ENCODE measurements at places on chromosomes 5 and 9. TPM values are rescaled to one million over a fixed set of nuclear protein-coding genes. Genes with fewer than 3 reads are reported as not detected.
A peak's percentile ranks its signal among the peaks of the same experiment; 100 is the strongest.

DNA sequence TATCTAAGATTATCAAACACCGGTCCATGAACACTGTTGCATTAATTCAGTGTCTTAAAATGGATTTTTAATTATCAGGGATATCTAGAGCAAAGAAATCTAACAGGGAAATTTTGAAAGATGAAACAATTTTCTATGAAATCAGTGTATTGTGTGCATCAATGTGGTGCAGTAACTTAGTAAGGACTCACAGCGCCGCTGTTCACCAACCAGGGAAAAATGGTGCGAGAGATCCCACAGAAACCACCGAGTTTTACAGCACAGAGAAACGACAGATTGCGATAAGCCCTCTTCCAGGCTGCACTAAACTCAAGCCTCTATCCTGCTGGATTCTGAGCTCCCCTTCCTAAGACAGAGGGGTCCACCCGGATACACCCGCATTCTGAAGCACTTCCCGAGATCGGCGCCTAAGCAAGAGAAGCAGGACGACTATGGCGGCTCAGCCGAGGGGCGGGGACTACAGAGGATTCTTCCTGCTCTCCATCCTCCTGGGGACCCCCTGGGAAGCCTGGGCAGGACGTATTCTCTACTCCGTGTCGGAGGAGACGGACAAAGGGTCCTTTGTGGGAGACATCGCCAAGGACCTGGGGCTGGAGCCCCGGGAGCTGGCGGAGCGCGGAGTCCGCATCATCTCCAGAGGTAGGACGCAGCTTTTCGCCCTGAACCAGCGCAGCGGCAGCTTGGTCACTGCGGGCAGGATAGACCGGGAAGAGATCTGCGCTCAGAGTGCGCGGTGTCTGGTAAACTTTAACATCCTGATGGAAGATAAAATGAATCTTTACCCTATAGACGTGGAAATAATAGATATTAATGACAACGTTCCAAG lies at the start of gene PCDHGA7:
Gene PCDHGA7, plus strand, starts transcription at position 274 of the 826 bp plus-strand sequence. Its CDS starts 158 bp downstream, at position 432.
- H3K27me3 ChIP-seq: peaks cover 70% of the 10 kb centered on the region
- no peaks in the 10 kb centered on the region for H3K36me3 ChIP-seq
- H3K4me3 ChIP-seq: no peak within 1 kb of the TSS

FOXD4L6 gene
- total RNA-seq: not detected

DNA sequence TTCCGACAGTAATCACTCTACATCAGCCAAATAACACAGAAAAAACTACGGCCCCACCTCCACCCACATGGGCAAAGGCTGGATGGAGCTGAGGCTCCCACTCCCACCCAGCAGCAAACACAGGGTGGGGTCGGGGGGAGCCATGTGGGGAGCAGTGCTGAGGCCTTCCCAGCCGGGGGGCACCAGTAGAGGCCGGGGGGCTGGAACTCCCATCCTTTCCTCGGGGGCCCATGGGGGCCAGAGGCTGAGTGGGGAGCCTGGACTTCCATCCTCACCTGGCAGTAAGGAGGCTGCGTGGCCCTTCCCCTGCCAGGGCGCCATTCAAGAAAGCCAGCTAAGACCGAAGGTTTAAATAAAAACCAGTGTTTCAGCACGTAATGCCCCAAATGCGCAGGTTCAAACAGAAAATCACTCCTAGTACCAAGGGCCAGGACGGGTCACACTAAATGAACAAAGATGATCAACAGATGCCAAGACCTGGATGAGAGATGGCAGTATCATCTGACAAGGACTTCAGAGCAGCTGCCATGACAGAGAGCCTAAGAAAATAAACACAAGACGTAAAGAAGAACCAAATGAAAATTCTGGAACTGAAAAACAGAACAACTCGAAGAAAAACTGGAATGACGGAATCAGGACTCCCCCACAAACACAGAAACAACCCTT lies 9.4 kb downstream of the CCDC127 start:
- peaks cover under 1% of the 10 kb centered on the region for H3K36me3 ChIP-seq
- peaks cover 19% of the 10 kb centered on the region for H3K4me1 ChIP-seq
- no peak overlapping the region for H3K27ac ChIP-seq
- no peak for DNase-seq
- H3K4me3 ChIP-seq: no peak overlapping the region

ADAMTS6 gene
- 43.3 TPM for total RNA-seq

SLC45A2 gene
- not detected for total RNA-seq

ENTPD2 gene
- 3.5 TPM for total RNA-seq

C1QTNF3 gene
- 3.6 TPM for total RNA-seq

- H3K36me3 ChIP-seq: no peaks in the 10 kb centered on the region
- no peak overlapping the region for H3K27ac ChIP-seq
- no peaks in the 10 kb centered on the region for H3K27me3 ChIP-seq
- no peak for DNase-seq
- H3K4me1 ChIP-seq: no peaks in the 10 kb centered on the region
These were observed 113.5 kb downstream of the RORB start for GRCh38 chr9:74610523-74611061.

GFI1B gene
- total RNA-seq: not detected

DNA sequence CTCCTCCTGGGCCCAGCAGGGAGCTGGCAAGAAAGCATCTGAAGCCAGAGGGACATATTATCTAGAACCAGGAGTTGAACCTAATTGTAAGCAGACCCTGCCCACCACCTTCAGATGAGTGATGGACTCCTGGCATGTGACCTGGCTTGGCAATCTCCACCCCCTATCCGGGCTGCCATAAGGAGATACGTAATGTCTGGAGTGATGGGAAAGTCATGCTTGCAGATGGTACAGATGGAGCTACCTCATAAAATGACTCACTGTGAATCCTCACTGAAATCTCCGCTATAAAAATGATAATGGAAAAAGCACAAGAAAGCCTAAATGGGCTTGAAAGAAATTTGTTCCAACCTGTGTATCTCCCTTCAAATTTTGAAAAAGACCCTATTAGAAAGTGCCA lies 157.5 kb downstream of the DMRT2 start:
- H3K27ac ChIP-seq: no peak overlapping the region
- no peak for DNase-seq
- no peaks in the 10 kb centered on the region for H3K4me1 ChIP-seq
- no peak overlapping the region for H3K4me3 ChIP-seq
- H3K36me3 ChIP-seq: no peaks in the 10 kb centered on the region

RAI14 gene
- 20.5 TPM for total RNA-seq

DNA sequence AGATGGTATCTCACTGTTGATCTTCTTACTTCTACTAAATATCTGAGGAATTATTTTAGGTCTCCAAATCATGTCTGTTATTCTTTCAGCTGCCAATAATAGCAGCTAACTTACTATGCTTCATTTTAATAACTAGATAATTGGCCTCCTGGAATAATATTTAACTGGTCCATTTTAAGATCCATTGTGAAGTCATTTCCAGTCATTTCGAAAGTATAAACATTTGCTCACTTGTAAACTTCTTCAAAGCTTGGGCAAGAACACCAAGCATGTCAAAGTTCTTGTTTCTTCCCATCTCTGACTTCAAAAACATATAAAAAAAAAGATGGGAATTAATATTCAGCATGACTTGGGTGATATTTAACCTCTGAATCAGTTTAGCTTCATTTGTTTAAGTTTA lies 61.4 kb upstream of the MRPS30 start:
- no peak overlapping the region for H3K27ac ChIP-seq
- DNase-seq: no peak
- H3K36me3 ChIP-seq: no peaks in the 10 kb centered on the region
- H3K27me3 ChIP-seq: no peaks in the 10 kb centered on the region

DNA sequence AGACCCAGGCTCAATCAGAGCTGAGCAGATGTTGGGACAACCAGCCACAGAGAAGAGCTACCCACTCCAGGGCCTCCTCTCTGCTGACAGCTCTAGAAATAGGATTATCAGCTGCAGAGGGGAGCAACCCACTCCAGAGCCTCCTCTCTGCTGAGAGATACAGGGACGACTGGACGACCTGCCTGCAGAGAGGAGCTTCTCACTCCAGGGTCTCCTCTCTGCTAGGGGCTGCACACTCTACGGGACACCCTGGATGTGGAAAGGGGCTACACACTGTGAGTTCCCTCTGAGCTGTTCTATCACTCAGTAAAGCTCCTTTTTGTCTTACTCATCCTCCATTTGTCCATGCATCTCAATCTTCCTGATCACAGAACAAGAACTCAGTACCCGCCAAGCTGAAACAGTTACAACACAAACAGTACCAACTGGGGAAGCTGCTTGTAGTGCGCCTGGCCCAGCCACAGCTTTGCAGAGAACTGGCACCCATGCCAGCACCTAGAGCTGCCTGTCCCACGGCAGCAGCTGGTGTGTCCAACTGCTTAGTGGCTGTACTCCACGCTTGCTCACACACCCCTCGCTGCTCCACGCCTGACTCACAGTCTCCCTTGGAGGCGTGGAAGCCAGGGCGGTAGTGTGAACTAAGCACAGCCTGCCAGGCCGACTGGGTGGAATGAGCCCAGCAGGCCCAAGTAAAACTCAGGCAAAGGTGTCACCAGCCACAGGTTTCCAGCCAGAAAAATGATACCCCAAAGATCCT lies 56.8 kb downstream of the PRELID2 start:
- no peak overlapping the region for H3K4me3 ChIP-seq
- no peaks in the 10 kb centered on the region for H3K36me3 ChIP-seq
- DNase-seq: no peak
- H3K4me1 ChIP-seq: no peaks in the 10 kb centered on the region

CMYA5 gene
- 13.8 TPM for total RNA-seq

- H3K27ac ChIP-seq: no peak overlapping the region
- no peak for DNase-seq
- H3K4me1 ChIP-seq: peaks cover 32% of the 10 kb centered on the region
- no peak overlapping the region for H3K4me3 ChIP-seq
- H3K27me3 ChIP-seq: no peaks in the 10 kb centered on the region
- H3K36me3 ChIP-seq: no peaks in the 10 kb centered on the region
These were observed 41.1 kb downstream of the ACTBL2 start for GRCh38 chr5:57441557-57441956.

DNA sequence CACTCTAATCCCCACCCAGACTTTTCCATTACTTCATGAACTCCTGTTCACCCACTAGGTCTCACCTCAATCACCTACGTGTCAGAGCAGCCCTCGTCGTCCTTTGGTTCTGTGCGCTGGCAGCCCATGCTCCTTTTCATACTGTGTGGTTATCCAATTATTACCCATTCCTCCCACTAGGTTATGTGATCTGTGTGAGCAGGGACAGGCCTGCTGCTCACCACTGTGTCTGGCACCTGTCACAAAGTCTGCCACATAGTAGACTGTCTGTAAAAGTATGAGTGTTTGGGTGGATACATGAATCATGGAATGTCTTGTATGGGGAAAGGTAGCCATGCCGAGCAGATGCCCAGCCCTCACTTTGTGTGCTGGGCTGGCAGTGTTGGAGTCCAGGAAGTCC lies 12.1 kb upstream of the SMAD5 start:
- H3K36me3 ChIP-seq: no peaks in the 10 kb centered on the region
- H3K27me3 ChIP-seq: no peaks in the 10 kb centered on the region
- no peak for DNase-seq
- H3K4me3 ChIP-seq: no peak overlapping the region
- H3K27ac ChIP-seq: no peak overlapping the region
- H3K4me1 ChIP-seq: no peaks in the 10 kb centered on the region

- H3K27ac ChIP-seq: no peak overlapping the region
- peaks cover 35% of the 10 kb centered on the region for H3K4me1 ChIP-seq
- no peaks in the 10 kb centered on the region for H3K36me3 ChIP-seq
- H3K27me3 ChIP-seq: no peaks in the 10 kb centered on the region
These were observed 52.0 kb downstream of the PTTG1 start for GRCh38 chr5:160473681-160474080.

GRCh38 chr9:99023831-99024230 lies 80.1 kb downstream of the COL15A1 start:
- H3K27me3 ChIP-seq: no peaks in the 10 kb centered on the region
- peaks cover 32% of the 10 kb centered on the region for H3K36me3 ChIP-seq
- peak; percentile 33 for DNase-seq
- H3K27ac ChIP-seq: peak overlapping the region; percentile 79
- H3K4me1 ChIP-seq: peaks cover 12% of the 10 kb centered on the region

DNA sequence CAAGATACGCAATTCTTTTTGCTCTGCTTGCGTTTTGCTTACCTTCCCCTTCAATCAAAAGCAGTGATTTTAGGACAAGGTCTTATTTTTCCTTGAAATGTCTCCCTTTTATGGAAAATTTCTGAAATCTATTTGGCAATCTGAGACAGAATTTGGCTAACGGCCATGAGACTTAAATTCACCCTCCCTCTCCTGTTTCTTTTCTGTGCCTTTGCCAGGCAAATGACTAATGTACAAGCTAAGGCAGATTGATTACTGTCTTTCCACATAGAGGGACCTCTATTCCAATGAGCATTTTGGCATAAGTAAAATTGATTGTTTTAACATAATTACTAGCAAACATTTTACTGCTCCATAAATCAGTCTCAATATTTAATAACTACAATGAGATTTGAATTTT lies 31.7 kb downstream of the FAM81B start:
- H3K27ac ChIP-seq: no peak overlapping the region
- no peaks in the 10 kb centered on the region for H3K27me3 ChIP-seq
- no peak for DNase-seq
- H3K4me1 ChIP-seq: no peaks in the 10 kb centered on the region

DNA sequence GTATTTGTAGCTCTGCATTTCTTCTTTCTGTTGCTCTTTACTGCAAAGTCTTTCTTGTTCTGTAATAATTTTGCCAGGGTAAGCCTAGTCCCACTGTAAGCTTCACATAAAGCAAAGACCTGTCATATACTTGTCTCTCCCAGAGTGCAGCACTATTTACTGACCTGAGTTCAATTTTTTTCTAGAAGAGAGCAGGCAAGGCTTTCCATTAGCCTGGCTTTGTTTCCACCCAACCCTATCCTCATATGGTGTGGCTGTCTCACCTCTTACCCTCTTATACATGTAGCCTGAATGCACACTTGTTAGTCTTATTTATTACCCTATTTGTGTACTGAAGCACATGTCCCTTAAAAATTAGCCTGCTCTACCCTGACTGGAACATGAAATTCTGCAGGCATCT lies 170.4 kb downstream of the EFNA5 start:
- H3K36me3 ChIP-seq: no peaks in the 10 kb centered on the region
- no peak overlapping the region for H3K27ac ChIP-seq
- DNase-seq: no peak

GRCh38 chr9:75238311-75238976 lies 150.1 kb downstream of the OSTF1 start:
- no peaks in the 10 kb centered on the region for H3K36me3 ChIP-seq
- peak; percentile 83 for DNase-seq
- H3K4me1 ChIP-seq: no peaks in the 10 kb centered on the region
- H3K27me3 ChIP-seq: no peaks in the 10 kb centered on the region
- H3K4me3 ChIP-seq: no peak overlapping the region

GRCh38 chr9:121987314-121987713 lies 105.8 kb downstream of the TTLL11 start:
- peaks cover 22% of the 10 kb centered on the region for H3K4me1 ChIP-seq
- H3K4me3 ChIP-seq: no peak overlapping the region
- H3K27ac ChIP-seq: no peak overlapping the region
- no peak for DNase-seq

CNTNAP3B gene
- total RNA-seq: 26.6 TPM

PCDHGA8 gene
- total RNA-seq: 1.2 TPM

GRCh38 chr9:118991366-118992285 lies 377.6 kb downstream of the BRINP1 start:
- no peaks in the 10 kb centered on the region for H3K36me3 ChIP-seq
- H3K4me3 ChIP-seq: no peak overlapping the region
- no peaks in the 10 kb centered on the region for H3K4me1 ChIP-seq

HMCN2 gene
- 7.5 TPM for total RNA-seq
